ENCODE measurements at places on chromosomes 12 and 14.

DNA sequence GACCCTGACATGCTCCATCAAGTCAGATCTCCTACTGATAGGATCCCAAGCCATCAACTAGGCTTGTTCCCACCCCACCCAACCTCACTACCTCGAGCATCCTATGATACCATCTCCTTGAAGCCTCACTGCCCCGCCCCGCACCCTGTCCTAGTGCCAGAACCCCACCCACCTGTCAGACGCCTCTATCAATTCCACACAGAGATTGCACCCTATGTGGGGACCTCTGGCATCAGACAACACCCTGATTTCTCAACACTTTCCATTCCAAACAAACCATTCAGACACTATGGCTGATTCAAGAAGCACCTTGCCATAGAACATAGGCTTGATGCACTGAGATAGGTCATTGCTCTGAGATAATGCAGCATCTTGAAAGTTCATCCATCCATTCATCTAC lies 3.1 kb upstream of the GLTP start:
- DNase-seq, result no peak

GRCh38 chr14:57549016-57549564 lies 55.4 kb upstream of the CCDC198 start:
- DNase-seq, result no peak

DNA sequence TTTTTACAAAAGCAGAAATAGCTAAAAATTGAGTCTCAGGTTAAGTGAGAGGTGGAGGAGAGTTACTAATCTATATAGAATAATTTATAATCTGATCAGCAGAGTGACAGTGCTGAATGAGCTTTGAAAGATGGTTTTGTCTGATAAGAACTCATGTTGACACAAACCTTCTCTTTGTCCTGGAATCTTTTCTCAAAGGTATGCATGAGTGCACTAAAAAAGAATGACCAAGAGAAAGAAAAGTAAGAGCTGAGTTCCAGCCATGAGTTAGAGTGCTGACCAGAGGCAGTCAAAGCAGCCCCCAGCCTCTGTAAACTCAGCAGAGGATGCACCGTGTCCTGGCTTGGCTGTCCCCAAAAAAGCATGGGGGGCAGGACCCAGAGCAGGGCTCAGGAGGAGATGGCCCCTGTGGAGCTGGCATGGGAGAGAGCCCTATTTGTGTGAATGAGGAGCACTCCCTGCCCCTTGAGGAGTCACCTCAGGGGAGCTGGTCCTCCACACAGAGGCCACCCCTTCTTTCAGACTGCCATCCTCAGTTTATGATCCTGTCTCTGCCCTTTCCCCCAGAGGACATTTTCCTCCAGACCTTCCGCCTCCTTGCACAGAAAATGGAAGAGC lies 129.8 kb downstream of the SEC23A start:
- DNase-seq, result no peak

GRCh38 chr14:82067221-82067875 lies 533.7 kb upstream of the SEL1L start:
- DNase-seq, result no peak

- DNase-seq, result no peak
Observed at GRCh38 chr14:54294802-54295201, 102.0 kb upstream of the CDKN3 start.

DNA sequence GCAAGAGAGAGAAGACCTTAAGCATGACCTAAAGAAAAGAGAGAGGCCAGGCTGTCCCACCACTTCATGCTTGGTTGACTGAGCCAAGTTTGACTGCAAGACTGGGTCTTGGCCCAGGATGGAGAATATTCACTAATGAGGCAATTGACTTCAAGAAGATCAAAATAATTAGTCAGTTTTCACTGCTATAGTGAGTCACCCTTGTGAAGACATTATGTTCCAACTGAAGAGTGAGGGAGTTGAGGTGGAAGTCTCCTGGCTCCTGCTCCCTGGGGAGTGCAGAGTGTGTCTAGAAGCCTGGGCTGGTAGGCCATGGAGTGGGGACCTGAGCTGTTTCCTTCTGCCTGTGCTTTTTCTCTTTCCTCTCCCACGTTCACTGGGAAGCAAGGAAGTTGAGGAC lies 117.6 kb downstream of the CACNA1C start:
- no peak for DNase-seq

DNA sequence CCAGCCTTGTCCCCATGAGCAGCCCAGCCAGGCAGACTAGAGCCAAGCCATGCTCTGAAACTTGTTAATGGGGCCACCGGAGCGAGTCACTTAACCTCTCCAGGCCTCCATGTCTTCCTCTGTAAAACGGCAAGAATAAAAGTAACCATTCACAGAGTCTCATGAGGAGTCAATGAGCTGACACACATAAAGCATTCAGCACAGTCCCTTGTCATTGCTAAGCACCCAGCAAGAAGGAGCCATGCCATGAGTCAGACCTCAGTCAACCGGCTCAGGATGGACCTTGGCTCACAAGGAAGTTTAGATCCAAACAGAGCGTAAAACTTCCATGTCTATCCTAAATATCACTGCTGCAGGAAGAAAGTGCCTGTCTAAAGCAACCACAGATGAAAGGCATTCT lies 10.6 kb downstream of the FICD start:
- DNase-seq, result no peak

All from activated CD4-positive, alpha-beta T cell treated with anti-CD3 and anti-CD28 coated beads, Interleukin-2, Interleukin-4, amounts not matched to agents 100 ng/mL and 50 ng/mL, durations not matched to agents 16 hours and 8 hours (primary cell).